Parietal lobe (tissue), 2 donors: ENCODE measurements at places on chromosomes 7 and 10. TPM values are rescaled to one million over a fixed set of nuclear protein-coding genes. Genes with fewer than 3 reads are reported as not detected.

The RAMP3 gene
- 8.1 TPM for total RNA-seq

The CYCS gene
- total RNA-seq: 56.0 TPM

The KLF14 gene
- not detected for total RNA-seq

The TRPV5 gene
- total RNA-seq: 0.31 TPM

The ADCY1 gene
- 286 TPM for total RNA-seq

The KAZALD1 gene
- 0.94 TPM for total RNA-seq

The TMEM130 gene
- total RNA-seq: 6.3 TPM

The ZNF277 gene
- 65.1 TPM for total RNA-seq

The LRGUK gene
- total RNA-seq: 11.3 TPM

The GPR26 gene
- 2.8 TPM for total RNA-seq

The TUBAL3 gene
- not detected for total RNA-seq

The C10orf143 gene
- total RNA-seq: 1.3 TPM

The TMEM196 gene
- total RNA-seq: 12.8 TPM

The SP4 gene
- total RNA-seq: 84.5 TPM

The FKBP14 gene
- 5.9 TPM for total RNA-seq

The IFIT1B gene
- not detected for total RNA-seq

The TMEM225B gene
- total RNA-seq: not detected

The OR2A42 gene
- under 0.01 TPM for total RNA-seq

The TMEM243 gene
- 3.1 TPM for total RNA-seq

The STEAP1 gene
- total RNA-seq: not detected

The ELOVL3 gene
- total RNA-seq: not detected

The MYL10 gene
- not detected for total RNA-seq

The PLEKHS1 gene
- total RNA-seq: not detected

The PLXNA4 gene
- total RNA-seq: 227 TPM

The EBLN1 gene
- total RNA-seq: not detected

The ZNF92 gene
- 44.1 TPM for total RNA-seq

The MRPS17 gene
- total RNA-seq: 14.4 TPM

The LIPN gene
- not detected for total RNA-seq

The HDAC9 gene
- total RNA-seq: 195 TPM

The PRTFDC1 gene
- 31.6 TPM for total RNA-seq

The CDC14C gene
- total RNA-seq: not detected

The SYT15 gene
- 0.31 TPM for total RNA-seq

The GPR146 gene
- 1.3 TPM for total RNA-seq

The SLC26A5 gene
- total RNA-seq: 0.31 TPM

The CAMK2B gene
- total RNA-seq: 94.5 TPM

The CALCR gene
- not detected for total RNA-seq

The GIGYF1 gene
- total RNA-seq: 35.4 TPM

The MLXIPL gene
- total RNA-seq: under 0.01 TPM

The LIPF gene
- total RNA-seq: not detected

The PRSS37 gene
- total RNA-seq: not detected

The CPA4 gene
- total RNA-seq: not detected

The BPGM gene
- 22.8 TPM for total RNA-seq

The GNG11 gene
- total RNA-seq: 3.8 TPM

The IGFBP3 gene
- 5.6 TPM for total RNA-seq

The LEP gene
- total RNA-seq: not detected

The CCM2 gene
- 24.7 TPM for total RNA-seq

The AKR1C8 gene
- total RNA-seq: not detected

The ACTL6B gene
- total RNA-seq: 107 TPM

The CSGALNACT2 gene
- total RNA-seq: 49.8 TPM

The CNNM1 gene
- 5.6 TPM for total RNA-seq
